Activated gamma-delta T cell treated with anti-CD3 and anti-CD28 coated beads, Interleukin-2, amount 50 U/mL, for 16 hours (primary cell): ENCODE measurements at places on chromosomes 1 and 21.
A peak's percentile ranks its signal among the peaks of the same experiment; 100 is the strongest.

DNA sequence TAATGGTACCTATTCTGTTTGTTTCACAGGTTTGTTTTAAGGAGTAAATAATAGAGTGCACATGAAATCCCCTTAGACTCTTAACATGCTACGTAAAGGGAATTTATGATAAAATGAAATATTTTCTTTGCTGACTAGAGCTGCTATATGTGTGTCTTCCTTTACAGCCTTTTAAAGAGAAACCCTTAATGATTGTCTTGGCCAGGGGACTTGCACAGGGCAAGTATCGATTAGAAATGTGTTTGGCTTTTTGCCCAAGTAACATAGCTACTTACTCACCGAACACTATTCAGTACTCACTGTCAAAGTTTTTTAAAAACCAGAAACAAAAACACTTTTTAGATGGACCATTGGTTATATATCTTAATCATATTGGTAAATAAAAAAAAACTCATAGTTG lies 71.3 kb upstream of the KIAA1614 start:
- no peak for DNase-seq

DNA sequence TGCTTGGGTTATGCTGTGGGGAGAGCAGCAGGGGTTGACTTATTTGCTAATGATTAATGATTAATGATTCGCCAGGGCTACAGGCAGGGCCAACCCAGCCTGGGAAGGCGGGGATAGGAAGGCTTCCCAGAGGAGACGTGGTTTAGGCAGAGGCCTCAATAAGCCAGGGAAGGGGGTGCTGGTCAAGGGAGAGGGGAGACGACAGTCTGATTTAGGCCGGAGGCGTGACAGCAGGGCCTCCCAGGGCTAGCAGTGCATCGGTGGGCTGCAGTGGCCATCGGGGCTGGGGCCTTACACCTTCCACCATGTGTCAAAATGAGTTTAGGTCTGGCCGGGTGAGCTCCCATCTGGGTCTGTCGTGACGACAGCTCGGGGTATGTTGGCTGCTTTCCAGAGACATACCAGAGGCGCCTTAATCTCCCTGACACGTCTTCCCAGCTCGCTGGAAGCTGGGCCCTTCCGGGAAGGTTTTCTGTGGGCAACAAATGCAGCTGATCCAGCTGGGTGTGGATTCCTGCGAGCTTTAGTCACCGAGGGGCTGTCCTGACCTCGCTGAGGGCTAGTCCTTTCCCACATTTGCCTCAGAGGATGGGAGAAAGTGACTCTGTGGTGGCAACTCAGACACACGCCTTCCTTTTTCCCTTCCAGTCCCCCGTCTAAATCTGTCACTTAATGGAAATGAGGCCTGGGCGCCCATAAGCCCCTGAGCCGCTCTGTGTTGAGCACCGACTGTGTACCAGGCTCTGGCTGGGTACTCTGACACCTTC lies 3.7 kb upstream of the SLC1A7 start:
- no peak for DNase-seq

- no peak for DNase-seq
Observed at GRCh38 chr1:9151328-9151860, 22.5 kb upstream of the GPR157 start.

GRCh38 chr1:93625582-93626327 lies 55.9 kb downstream of the BCAR3 start:
- DNase-seq = no peak

GRCh38 chr1:185568155-185569123 lies 165.8 kb upstream of the HMCN1 start:
- DNase-seq = no peak

GRCh38 chr1:3481046-3481445 lies 26.6 kb downstream of the ARHGEF16 start:
- no peak for DNase-seq

DNA sequence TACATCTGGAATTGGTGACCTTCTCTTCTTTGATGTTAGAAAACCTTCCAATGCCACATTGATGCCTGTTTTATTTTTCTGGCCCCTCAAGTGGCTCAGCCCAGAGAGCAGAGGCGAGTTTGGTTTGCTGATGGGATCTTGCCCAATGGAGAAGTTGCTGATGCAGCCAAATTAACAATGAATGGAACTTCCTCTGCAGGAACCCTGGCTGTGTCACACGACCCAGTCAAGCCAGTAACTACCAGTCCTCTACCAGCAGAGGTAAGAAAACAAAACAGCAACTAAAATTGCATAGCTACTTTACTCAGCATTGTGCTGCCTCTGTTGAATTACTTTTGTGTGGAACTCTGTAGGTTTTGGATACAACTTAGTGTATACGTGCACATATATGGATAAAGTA lies 97.6 kb downstream of the CC2D1B start:
- no peak for DNase-seq

- peak; percentile 45 for DNase-seq
Observed at GRCh38 chr1:156499842-156500542, 583 bp downstream of the MEF2D start.

- DNase-seq = no peak
Observed at GRCh38 chr1:178160736-178161475, 67.0 kb downstream of the RASAL2 start.

GRCh38 chr21:32044205-32045180 lies 171.7 kb downstream of the HUNK start:
- DNase-seq = no peak
